ENCODE measurements at places on chromosomes 16 and 17. TPM values are rescaled to one million over a fixed set of nuclear protein-coding genes. Genes with fewer than 3 reads are reported as not detected.

Gene TNFRSF17
- not detected for total RNA-seq

Gene NPIPA5
- total RNA-seq: 16.7 TPM

DNA sequence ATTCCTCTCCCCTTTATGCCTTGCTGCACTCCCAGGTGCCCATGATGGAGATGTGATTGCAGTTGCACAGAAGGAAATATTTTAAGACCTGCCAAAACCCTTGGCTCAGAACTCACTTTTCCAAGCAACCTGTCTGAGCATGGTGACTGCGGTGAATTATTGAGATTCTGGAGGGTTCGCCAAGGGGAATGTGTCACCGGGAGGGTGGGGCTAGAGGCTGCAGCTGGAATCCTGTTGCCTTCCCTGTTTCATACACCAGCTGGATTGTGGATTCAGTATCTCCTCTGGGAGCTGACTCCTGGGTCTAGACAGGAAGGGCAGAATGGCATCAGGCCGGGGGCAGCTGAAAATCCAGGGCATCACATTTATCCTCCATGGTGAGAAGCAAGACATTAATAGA, 527.2 kb downstream of the TMEM114 start:
- DNase-seq: no peak
- no peaks in the 10 kb centered on the region for H3K27me3 ChIP-seq
- H3K4me3 ChIP-seq: no peak overlapping the region

- 0 out of 2 replicates have a peak, but pooled peaks cover 3% of the 10 kb centered on the region for H3K4me1 ChIP-seq
- no peaks in the 10 kb centered on the region for H3K36me3 ChIP-seq
- no peak for DNase-seq
Measured at GRCh38 chr17:46007461-46007965, 8.5 kb downstream of the STH start.

GRCh38 chr17:38588788-38589174, 17.0 kb downstream of the SRCIN1 start:
- H3K36me3 ChIP-seq: no peaks in the 10 kb centered on the region
- no peak overlapping the region for H3K4me3 ChIP-seq
- H3K27ac ChIP-seq: no peak overlapping the region

GRCh38 chr17:34736611-34737010, 157.2 kb downstream of the TMEM132E start:
- no peak overlapping the region for H3K27ac ChIP-seq
- H3K4me1 ChIP-seq: no peaks in the 10 kb centered on the region
- H3K4me3 ChIP-seq: no peak overlapping the region
- H3K27me3 ChIP-seq: peaks cover 15% of the 10 kb centered on the region
- H3K36me3 ChIP-seq: no peaks in the 10 kb centered on the region
- DNase-seq: no peak

Gene SPATA22
- 1.8 TPM for total RNA-seq

Measured in SJCRH30 (cell line).